ENCODE measurements at places on chromosomes 3 and 15.

GRCh38 chr15:82950746-82951370, 1.7 kb downstream of the HOMER2 start:
- DNase-seq: peak; percentile 41

DNA sequence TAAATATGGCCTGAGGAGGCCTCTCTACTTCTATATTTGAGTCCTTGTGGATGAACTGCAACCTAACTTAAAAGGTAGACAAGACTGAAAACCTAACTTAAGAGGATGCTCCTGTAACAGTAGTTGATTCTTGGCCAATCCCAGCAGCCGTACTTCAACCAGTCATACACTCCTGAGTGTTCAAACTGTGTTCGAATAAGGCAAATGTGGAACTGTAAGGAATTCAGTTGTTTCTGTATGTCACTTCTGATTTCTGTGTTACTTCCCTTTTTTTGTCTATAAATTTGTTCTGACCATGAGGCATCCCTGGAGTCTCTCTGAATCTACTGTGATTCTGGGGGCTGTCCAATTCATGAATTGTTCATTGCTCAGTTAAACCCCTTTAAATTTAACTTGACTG, 20.5 kb downstream of the GALK2 start:
- no peak for DNase-seq

DNA sequence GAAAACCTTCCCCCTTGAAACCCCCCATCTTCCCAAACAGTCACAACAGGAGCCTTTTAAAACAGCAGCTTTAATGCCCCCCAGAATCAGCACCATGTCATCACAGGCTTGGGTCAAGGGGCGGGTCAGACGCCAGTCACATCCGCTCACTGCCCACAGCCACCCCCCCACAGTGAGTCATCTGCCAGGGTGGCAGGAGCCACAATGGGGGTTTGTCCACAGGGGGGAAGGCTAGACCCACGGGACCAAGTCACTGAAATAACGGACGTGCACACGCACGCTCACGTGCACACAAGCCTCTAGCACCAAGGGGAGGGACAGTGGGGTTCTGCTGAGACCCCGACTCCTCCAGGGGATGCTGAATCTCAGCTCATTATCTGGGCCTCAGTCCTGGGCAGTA, 441 bp upstream of the UCN2 start:
- no peak for DNase-seq

DNA sequence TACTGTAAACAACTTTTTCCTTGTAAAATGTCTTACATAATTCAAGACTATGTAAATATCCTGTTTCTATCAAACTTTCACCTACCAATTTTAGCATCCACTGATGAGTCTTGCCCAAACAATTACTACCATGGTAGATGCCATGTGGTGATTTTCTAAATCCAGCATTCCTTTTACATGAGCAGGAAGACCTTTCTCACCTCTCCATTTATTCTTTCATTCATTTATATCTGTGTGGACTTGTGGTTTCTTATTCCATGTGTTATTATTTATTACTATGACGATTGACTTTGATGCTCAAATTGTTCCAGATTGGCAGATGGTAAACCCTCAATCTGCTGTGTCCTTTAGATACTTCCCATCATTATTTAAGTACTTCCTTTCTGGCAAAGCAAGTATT, 62.4 kb downstream of the IFT57 start:
- DNase-seq: no peak

GRCh38 chr15:38904298-38904697, 339.7 kb upstream of the RASGRP1 start:
- no peak for DNase-seq

DNA sequence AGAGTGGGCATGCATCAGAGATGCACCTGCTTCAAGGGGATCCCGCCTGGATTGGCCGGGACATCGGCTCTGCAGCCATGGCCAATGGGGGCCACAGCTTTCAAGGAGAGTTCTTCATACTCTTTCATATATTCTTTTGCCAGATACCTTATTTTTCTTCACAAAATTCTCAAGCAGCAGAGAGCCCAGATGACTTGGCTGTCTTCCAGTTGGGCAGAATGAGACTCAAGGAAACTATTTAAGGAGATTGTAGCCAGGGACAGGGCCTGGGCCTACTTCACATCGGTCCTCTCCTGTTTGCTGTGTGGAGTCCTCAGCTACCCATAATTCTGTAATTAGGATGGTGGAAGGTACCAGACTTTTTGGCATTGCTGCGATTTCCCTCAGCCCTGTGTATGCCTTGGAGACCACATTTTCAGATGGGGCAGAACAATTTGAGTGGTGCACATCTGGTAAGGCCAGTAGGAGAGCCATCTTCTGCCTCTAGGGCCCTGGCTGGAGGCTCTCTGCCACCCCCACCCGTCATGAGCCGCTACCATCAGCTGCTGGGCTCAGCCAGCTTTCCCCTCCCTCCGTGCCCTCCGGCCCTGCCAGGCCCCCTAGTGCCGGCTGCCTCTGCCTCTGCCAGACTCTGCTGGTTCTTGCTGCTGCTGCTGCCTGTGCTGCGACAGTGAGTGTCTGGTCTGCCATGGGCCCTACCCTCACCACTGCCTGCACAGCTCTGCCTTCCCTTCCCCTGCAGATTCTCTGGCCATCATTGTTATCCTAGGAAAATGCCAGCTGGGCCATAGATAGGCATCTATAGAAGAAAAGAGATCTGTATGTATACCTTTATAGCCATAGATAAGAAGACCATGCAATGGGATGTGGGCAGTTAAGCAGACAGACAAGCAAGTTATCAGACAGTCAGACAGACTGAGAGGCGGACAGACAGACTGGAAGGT, 6.7 kb downstream of the PLIN1 start:
- peak; percentile 61 for DNase-seq

DNA sequence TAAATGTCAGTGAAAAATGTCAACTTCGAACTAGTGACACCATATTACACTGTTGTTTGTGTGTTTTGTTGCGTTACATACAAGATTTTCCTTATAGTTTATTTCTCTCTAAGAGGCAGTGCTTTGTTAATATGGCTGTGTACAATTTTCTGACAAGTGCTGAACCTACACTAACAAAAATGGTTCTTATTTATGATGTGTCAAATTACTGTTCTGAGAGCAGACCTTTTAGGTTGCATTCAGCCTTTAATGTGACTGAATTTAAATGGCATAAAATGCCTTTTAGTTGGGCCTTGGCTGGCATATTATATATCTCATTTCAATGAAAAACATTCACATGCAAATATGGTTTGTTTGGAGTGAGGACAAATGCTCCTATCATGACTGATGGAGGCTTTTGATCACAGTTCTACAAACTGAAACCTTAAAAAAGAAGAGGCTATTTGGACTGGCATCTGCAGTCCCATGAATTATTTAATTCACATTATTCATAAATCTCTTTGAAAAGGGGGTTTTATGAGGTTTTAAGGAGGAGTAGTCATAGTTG, 750.6 kb downstream of the CADM2 start:
- DNase-seq: no peak

- DNase-seq: no peak
Measured at GRCh38 chr3:184322731-184323487, 8.5 kb downstream of the EIF4G1 start.

DNA sequence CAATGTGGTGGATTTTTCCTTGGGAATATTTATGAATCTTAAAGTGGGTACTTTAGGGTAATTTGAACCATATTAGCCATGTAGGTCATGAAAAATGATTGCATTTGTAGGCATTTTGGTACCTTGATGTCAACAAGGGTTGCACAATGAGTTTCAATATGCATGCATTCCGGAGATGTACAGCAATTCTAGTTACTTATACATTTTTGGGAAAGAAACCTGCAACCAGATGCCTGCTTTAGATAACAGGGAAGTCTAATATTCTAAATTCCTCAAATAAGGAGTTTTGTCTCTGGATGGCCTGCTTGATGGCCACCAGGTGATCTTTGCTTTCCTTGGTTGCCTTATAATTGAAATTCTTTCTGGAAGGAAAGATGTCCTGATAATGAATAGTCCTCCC, 240.5 kb upstream of the SETMAR start:
- DNase-seq: no peak

- no peak for DNase-seq
Measured at GRCh38 chr3:128410669-128411573, 55.8 kb downstream of the DNAJB8 start.

DNA sequence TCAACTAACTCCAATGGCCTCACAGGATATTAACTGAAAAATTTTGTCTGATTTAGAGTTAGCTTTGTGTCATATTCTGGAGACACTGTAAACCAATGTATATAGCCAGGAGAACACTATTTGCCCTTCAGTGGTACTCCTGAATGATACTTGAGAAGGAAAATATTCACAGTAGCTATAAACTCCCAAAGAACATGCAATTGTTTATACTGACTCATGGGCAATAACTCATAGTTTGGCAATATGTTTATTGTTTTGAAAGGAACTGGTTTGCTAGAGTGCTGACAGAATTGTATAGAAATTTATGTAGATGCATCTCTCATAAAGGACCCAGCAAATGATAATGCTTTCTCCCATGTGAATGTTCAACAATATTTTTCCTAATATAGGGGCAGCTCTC, 537.6 kb downstream of the PLOD2 start:
- no peak for DNase-seq

- no peak for DNase-seq
Measured at GRCh38 chr3:183381673-183382072, 46.7 kb downstream of the MCF2L2 start.

- DNase-seq: no peak
Measured at GRCh38 chr3:17354341-17354740, 388.1 kb downstream of the TBC1D5 start.

- no peak for DNase-seq
Measured at GRCh38 chr3:148756311-148756710, 58.6 kb downstream of the AGTR1 start.

DNA sequence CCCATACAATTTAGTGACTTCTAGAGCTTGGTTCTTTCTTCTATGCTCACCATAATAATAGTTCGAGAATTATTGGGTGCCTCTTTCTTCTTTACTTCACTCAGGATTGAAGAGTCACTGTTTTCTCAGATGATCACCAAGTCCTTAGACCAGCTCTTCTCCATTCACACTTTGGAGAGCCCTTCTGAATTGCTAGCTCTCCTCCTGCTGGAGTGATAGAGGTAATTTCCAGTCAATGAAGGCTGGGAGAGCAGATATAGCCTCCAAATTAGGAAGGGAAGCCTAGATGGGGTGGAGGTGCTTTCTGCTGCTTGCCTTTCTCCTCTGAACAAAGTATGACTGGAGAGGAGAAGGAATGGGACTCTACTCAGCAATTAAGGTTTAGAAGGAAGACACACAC, 10.7 kb upstream of the BBX start:
- DNase-seq: no peak

- DNase-seq: peak; percentile 9
Measured at GRCh38 chr3:188085584-188086560, 68.1 kb upstream of the LPP start.

DNA sequence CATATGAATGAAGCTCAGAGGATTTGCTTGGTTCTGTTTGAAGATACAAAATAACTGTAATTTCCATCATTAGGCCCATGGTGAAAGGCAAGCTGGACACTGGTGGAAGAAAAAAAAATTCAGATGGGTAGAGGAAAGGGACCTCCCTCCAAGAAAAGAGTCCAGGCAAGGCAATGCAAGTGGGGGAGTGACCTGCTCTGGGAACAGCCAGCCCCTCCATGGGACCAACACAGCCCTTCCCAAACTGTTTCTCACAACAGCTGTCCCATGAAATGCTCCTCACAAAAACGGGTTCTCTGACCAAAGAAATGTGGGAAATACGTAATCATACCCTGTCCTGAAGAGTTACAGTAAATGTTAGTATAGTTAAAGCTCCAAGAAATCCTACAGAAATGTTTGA, 4.4 kb upstream of the AP3S2 start:
- no peak for DNase-seq

DNA sequence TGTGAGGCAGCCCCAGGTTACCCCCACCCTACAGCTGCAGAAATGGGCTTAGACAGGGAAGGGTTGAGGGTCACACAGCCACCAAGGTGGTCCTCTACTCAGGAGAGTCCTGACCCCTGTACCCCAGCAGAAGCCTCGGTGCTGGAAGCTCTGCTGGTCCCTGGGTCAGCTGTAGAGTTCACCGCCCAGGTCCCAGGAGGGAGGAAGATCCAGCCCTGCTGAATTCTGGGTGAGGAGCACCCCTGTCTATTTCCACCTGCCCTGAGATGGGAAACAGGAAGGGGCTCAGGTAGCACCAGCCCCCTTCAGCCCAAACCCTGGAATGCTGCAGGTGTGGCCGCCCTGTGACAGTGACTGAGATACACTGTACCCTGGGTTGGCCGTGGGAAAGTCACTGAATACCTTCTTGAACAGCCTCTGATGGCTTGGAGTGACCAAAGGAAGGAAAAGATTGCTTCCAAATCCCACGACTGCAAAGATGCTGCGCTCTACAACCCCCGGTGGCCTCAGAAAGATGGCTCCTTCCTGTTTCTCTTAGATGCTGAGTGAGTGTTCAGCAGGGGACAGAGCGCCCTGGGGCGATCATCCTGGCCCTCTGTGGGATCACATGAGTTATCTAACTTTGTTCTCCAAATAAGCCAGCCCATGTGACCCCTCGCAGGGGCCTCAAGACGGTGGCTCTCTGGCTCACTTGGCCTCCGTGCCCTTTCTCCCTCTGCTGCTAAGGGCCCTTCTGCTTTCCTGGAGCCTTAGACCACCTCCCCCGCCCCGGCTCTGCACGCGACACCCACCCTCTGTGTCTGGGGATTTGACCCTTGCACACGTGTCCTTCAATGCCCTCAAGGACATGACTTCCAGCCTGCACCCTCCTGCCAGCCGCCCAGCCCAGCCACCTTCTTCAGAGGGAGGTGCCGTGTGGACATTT, 141.9 kb downstream of the NSMCE3 start:
- DNase-seq: no peak

- DNase-seq: no peak
Measured at GRCh38 chr3:133330522-133330921, 69.3 kb upstream of the BFSP2 start.

DNA sequence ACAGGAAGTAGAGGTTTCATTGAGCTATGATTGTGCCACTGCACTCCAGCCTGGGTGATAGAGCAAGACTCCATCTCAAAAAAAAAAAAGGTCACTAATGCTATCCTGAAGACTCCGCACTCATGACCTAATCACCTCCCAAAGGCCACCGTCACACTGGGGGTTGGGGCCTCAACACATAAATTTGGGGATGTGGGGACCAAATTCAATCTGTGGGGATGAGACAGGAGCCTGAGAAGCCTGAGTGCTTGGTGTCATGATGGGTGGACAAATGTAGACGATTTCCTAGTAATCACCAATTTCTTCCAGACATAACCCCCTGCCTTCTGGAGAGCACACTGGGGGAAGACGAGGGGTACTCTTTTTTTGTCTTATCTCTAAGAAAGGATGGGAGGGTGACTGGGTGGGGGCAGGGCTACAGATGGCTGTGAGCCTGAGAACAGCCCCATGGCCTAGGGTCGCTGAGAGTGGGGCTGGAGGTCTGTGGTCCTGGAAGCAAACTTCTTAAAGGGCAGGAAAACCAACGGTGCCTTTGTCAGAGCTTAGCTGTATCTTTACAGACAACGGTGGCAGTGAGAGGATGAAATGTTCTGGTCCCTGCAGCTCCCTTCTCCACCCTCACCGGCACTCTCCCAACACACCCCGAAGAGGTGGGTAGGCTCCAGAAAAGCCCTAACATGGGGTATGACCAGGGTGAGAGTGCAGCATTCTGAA, 16.6 kb upstream of the KLF13 start:
- no peak for DNase-seq

- DNase-seq: no peak
Measured at GRCh38 chr3:81452418-81452817, 309.0 kb downstream of the GBE1 start.

All from thyroid gland (tissue), 4 donors.